ENCODE measurements at places on chromosomes 5 and 9. TPM values are rescaled to one million over a fixed set of nuclear protein-coding genes. Genes with fewer than 3 reads are reported as not detected.

DNA sequence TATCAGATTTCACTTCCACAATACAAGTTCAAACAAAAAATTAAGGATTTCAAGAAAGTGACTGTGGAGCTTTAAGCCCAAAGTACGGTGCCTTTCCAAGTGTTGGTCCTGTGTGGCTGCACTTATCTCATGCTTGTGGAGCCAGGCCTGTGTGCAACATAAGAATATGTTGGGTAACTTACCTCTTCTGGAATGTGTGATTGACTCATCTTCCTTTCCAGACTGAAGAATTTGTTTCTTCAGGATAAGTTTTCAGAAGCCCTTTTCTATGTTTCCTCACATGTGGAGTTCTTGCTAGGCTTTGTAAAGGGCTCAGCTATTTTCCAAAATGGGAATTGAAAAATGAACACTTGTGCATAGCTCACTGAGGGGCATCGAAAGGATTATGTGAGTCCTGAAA lies 485.1 kb upstream of the PAPPA start:
- no peak overlapping the region for H3K27ac ChIP-seq
- DNase-seq, result no peak
- H3K27me3 ChIP-seq, result peaks cover 39% of the 10 kb centered on the region

DNA sequence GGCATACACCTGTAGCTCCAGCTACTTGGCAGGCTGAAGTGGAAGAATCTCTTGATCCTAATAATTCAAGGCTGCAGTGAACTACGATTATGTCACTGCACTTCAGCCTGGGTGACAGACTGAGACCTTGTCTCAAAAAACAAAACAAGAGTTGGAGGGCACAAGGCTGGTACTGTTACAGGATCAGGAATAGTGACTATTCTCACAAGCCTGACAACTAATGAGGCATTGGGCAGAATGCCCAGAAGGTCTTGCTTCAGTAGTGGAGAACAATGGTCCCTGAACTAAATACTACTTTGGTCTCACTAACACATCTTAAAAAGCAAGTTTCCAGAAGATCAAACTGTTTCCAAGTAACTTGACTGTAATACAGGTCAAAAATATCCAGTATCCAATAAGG lies 182.9 kb upstream of the RFX3 start:
- no peaks in the 10 kb centered on the region for H3K27me3 ChIP-seq
- H3K36me3 ChIP-seq, result no peaks in the 10 kb centered on the region
- H3K27ac ChIP-seq, result no peak overlapping the region
- H3K4me1 ChIP-seq, result no peaks in the 10 kb centered on the region

GRCh38 chr5:53603009-53603687 lies 42.7 kb downstream of the NDUFS4 start:
- H3K27ac ChIP-seq, result no peak overlapping the region
- no peak for DNase-seq
- H3K36me3 ChIP-seq, result peaks cover 12% of the 10 kb centered on the region

DNA sequence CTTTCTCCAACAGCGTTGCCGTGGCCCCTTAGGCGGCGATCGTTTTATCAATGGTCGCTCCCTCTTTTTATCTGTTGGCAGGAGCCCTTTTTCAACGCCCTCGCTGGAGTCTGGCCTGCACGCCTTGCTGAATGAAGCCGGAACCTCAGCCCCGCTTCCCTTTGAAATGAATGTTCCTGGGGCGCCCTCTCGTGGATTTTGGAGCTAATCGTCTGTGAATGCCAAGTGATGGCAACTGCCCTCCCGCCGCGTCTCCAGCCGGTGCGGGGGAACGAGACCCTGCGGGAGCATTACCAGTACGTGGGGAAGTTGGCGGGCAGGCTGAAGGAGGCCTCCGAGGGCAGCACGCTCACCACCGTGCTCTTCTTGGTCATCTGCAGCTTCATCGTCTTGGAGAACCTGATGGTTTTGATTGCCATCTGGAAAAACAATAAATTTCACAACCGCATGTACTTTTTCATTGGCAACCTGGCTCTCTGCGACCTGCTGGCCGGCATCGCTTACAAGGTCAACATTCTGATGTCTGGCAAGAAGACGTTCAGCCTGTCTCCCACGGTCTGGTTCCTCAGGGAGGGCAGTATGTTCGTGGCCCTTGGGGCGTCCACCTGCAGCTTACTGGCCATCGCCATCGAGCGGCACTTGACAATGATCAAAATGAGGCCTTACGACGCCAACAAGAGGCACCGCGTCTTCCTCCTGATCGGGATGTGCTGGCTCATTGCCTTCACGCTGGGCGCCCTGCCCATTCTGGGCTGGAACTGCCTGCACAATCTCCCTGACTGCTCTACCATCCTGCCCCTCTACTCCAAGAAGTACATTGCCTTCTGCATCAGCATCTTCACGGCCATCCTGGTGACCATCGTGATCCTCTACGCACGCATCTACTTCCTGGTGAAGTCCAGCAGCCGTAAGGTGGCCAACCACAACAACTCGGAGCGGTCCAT lies 10.0 kb downstream of the S1PR3 start:
- peaks cover 12% of the 10 kb centered on the region for H3K27me3 ChIP-seq
- peaks cover 8% of the 10 kb centered on the region for H3K4me1 ChIP-seq
- no peaks in the 10 kb centered on the region for H3K36me3 ChIP-seq
- no peak overlapping the region for H3K27ac ChIP-seq
- no peak overlapping the region for H3K4me3 ChIP-seq

DNA sequence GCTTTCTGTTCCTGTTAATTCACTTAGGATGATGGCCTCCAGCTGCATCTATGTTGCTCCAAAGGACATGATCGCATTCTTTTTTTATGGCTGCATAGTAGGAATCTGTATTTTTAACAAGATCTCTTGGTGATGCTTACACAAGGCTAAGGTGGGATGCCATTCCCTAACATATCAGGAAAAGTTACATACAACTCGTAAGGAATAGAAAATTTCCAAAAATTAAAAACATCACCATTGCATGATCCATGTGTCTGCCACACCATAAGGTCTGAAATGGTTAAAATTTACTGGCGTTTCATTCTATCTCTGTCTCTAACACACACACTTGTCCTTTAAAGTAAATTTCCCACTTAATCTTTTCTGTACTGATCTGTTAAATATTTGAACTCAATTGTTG lies 608.4 kb downstream of the PRELID2 start:
- no peak for DNase-seq
- no peak overlapping the region for H3K27ac ChIP-seq
- H3K4me3 ChIP-seq, result no peak overlapping the region

PIP5K1B gene
- total RNA-seq, result 0.20 TPM

IFNA21 gene
- not detected for total RNA-seq

OR1N1 gene
- total RNA-seq, result not detected

GABRG2 gene
- 5.8 TPM for total RNA-seq

GLRA1 gene
- not detected for total RNA-seq

ZNF883 gene
- not detected for total RNA-seq

HAVCR2 gene
- 0.07 TPM for total RNA-seq

SLC34A3 gene
- total RNA-seq, result 0.15 TPM
